ENCODE measurements at places on chromosomes 3 and 15. TPM values are rescaled to one million over a fixed set of nuclear protein-coding genes. Genes with fewer than 3 reads are reported as not detected.

Gene ACTC1
- total RNA-seq = not detected

Gene IGDCC3
- not detected for total RNA-seq

Gene BSN
- 0.31 TPM for total RNA-seq

Gene RHCG
- 0.37 TPM for total RNA-seq

Gene SCAPER
- total RNA-seq = 17.3 TPM

Gene PP2D1
- not detected for total RNA-seq

Gene UTS2B
- not detected for total RNA-seq

Gene SEMA5B
- total RNA-seq = 0.24 TPM

GRCh38 chr15:89168316-89168833, 53.0 kb downstream of the RLBP1 start:
- H3K4me1 ChIP-seq = peaks cover 32% of the 10 kb centered on the region
- no peak for DNase-seq
- H3K27me3 ChIP-seq = no peaks in the 10 kb centered on the region
- H3K36me3 ChIP-seq = peaks cover 27% of the 10 kb centered on the region
- H3K27ac ChIP-seq = no peak overlapping the region

DNA sequence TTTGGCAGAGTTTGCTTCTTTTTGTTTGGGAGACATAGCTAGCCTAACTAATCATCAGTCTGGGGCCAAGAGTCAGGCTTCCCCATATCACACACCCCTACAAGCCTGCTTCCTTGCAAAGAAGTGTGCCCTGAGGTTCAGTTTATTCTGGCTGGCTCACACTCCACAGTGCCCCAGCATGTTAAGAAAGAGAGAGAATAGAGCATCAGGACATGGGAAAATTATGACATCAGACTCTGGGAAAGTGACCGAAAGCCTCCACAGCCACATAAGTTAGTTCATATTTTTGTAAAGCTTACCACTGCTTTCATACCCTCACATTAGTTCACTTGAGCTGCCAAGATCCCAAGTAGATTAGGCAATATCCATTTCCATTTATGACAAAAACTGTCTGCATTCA, 63.0 kb upstream of the CFAP161 start:
- no peaks in the 10 kb centered on the region for H3K4me1 ChIP-seq
- H3K27me3 ChIP-seq = no peaks in the 10 kb centered on the region
- no peak for DNase-seq
- H3K4me3 ChIP-seq = no peak overlapping the region

DNA sequence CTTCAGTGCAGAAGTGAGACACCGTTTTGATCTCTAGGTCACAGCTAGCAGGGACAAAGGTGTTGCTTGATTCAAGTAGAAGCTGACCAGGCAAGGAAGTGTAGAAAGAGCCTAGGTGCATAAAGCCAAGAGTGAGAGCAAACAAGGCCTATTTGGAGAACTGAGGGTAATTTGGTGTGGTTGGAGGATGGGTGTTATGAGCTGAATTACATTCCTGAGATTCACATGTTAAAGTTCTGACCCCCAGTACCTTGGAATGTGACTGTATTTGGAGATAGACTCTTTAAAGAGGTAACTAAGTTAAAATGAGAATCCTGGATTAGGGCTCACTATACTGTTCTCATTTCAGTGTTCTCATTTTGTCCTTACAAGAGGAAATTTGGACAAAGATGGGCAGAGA, 191.3 kb downstream of the ZMAT3 start:
- H3K4me3 ChIP-seq = no peak overlapping the region
- H3K27me3 ChIP-seq = no peaks in the 10 kb centered on the region
- no peaks in the 10 kb centered on the region for H3K36me3 ChIP-seq
- no peaks in the 10 kb centered on the region for H3K4me1 ChIP-seq

DNA sequence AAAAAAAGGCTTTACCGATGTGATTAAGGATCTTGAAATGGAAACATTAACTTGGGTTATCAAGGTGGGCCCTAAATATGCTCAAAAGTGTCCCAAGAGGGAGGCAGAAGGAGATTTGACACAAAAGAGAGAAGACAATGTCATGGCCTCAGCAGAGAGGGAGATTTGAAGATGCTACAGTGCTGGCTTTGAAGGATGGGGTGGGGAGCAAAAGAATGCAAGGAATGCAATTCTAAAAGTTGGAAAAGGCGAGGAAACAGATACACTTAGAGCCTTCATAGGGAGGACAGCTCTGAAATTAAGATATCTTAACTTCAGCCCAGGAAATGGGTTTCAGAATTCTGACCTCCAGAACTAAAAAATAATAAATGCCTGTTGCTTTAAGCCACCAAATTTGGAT, 314.5 kb upstream of the CCDC54 start:
- H3K27me3 ChIP-seq = no peaks in the 10 kb centered on the region
- no peaks in the 10 kb centered on the region for H3K36me3 ChIP-seq

DNA sequence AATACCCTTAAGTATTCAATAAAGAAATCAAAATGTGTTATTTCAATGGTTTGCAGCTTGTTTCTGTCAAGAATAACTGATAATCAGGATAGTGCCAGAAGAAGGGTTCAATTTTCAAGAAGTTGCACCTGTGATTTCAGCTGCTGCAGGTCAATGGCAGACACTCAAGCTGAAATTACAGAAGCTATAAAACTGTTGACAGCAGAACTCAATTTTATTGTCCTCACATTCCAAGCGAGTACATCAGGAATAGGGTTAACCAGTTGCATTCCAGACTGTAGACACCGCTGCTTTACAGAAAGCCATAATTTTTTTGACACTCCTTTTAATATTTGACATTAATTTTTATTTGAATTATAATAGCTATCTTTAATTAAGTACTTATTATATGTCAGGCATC, 364.1 kb downstream of the CGGBP1 start:
- no peaks in the 10 kb centered on the region for H3K36me3 ChIP-seq
- no peaks in the 10 kb centered on the region for H3K27me3 ChIP-seq
- no peaks in the 10 kb centered on the region for H3K4me1 ChIP-seq
- DNase-seq = no peak
- H3K4me3 ChIP-seq = no peak overlapping the region
- H3K27ac ChIP-seq = no peak overlapping the region

GRCh38 chr15:39692356-39693327, 90.0 kb downstream of the FSIP1 start:
- H3K36me3 ChIP-seq = no peaks in the 10 kb centered on the region
- H3K27ac ChIP-seq = no peak overlapping the region
- DNase-seq = no peak
- no peak overlapping the region for H3K4me3 ChIP-seq

DNA sequence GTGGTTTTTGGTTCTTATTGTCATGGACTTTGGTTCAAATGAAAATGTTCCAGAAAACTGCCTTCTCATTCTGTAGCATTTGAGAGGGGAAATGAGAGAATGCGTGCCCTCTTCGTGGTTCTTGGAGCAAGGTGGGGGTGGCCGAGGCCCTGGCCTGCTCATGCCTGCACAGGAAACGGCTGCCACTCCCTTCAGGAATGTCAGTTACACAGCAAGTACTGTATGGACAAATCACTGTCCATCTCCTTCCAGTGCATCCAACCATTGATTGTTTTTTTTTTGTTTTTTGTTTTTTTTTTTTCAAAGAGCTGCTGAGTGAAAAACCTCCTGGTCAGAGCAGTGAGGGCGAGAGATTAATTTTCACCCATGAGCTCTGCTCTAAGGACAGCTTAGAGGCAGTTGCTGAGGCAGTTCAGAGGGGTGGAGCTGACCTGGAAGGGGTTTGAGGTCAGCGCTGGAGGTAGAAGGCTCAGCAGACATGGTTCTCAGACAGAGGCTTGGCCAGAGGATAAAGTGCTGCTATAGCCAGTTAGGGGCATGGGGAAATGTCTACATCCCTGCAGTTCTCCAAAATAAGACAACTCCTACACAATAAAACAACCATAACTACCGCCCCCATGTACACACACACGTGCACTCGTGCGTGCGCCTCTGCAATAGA, 20.2 kb upstream of the KIF23 start:
- H3K36me3 ChIP-seq = no peaks in the 10 kb centered on the region

- H3K36me3 ChIP-seq = no peaks in the 10 kb centered on the region
- no peak overlapping the region for H3K27ac ChIP-seq
- H3K4me3 ChIP-seq = no peak overlapping the region
- H3K4me1 ChIP-seq = peaks cover under 1% of the 10 kb centered on the region
- peak; percentile 16 for DNase-seq
Measured at GRCh38 chr15:69608661-69609060, 156.0 kb downstream of the RPLP1 start.

- no peak for DNase-seq
- H3K36me3 ChIP-seq = no peaks in the 10 kb centered on the region
- H3K27me3 ChIP-seq = no peaks in the 10 kb centered on the region
- H3K4me3 ChIP-seq = no peak overlapping the region
Measured at GRCh38 chr3:142808103-142808917, 80.6 kb downstream of the PCOLCE2 start.

DNA sequence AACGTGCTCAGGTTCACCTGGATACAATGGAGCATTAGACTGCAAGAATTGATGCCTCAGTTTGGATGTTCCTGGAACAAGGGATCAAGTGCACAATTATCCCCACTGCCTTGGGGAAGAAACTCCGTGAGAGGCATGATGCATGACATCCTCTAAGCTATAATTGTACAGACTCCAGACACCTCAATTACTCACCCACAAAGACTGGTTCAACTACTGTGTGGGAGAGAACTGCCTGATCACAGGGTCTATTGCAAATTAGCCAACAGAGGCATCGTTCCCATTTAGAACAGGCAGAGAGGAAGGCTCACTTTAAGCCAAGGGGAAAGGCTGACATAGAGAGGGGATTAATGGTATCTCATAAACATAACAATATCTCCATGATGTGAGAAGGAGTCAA, 43.5 kb downstream of the ARRDC4 start:
- H3K27ac ChIP-seq = no peak overlapping the region
- H3K4me3 ChIP-seq = no peak overlapping the region
- H3K27me3 ChIP-seq = no peaks in the 10 kb centered on the region
- no peaks in the 10 kb centered on the region for H3K4me1 ChIP-seq
- no peaks in the 10 kb centered on the region for H3K36me3 ChIP-seq

DNA sequence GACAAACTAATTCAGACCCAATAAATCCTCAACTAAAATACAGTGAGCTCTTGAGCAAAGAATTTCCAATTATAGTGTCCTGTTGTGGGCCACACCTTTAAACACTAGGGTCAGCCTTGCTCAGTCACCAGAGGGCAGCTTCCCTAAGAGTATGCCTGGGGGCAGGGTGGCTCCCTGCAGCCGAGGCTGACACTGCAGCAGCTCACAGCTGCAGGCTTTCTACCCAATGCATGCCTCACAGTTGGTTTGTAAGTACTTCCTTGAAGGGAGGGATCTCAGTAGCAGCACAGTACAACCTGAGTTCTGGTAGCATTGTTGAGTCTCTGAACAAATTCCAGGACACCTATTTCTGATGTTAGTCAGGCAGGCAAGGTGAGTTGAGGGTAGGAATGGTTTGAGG, 335.6 kb downstream of the TUSC7 start:
- H3K27ac ChIP-seq = no peak overlapping the region
- DNase-seq = no peak
- no peaks in the 10 kb centered on the region for H3K4me1 ChIP-seq
- no peak overlapping the region for H3K4me3 ChIP-seq
